Activated T-helper 17 cell treated with anti-CD3 and anti-CD28 coated beads, Interleukin-2, amount 50 U/mL, for 72 hours (primary cell): ENCODE measurements at places on chromosomes 12 and 14. TPM values are rescaled to one million over a fixed set of nuclear protein-coding genes. Genes with fewer than 3 reads are reported as not detected.

- no peak for ATAC-seq
Observed at GRCh38 chr12:69932676-69933552, 107.9 kb downstream of the MYRFL start.

DNA sequence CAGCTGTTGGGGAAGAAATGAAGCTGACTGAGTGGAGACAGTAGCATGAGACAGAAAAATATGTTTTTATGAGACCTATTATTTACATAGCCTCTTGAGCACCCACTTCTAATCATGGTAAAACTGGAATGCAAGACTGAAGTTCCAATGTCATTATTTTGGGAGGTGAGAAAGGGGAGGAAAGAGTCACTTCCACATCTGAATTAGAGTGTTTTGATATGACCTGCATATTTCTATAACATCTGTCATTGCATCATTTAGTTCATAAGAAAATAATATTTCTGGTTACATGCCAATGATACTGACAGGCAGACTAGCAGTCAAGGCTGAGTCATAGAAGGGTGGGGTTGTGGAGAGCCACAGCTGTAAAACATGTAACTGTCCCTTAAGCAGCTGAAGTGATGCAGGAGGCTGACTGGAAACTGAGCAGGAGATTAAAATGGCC, 26.7 kb downstream of the NTN4 start:
- peak; percentile 74 for ATAC-seq

- no peak for ATAC-seq
Observed at GRCh38 chr12:92641291-92641690, 61.5 kb upstream of the PLEKHG7 start.

- no peak for ATAC-seq
Observed at GRCh38 chr12:103558879-103559278, 28.2 kb upstream of the STAB2 start.

GRCh38 chr12:28021704-28022103, 49.2 kb upstream of the PTHLH start:
- ATAC-seq: no peak

GRCh38 chr12:115873451-115874082, 403.9 kb downstream of the MED13L start:
- ATAC-seq: no peak

- ATAC-seq: peak; percentile 42
Observed at GRCh38 chr14:33282331-33283230, 343.9 kb downstream of the NPAS3 start.

Gene SMIM41
- total RNA-seq: not detected
